ENCODE measurements at places on chromosomes 6 and 20.

GRCh38 chr6:25889877-25890853 lies 16.1 kb upstream of the SLC17A3 start:
- no peak for DNase-seq

GRCh38 chr6:150316936-150317335 lies 51.9 kb upstream of the IYD start:
- DNase-seq, result no peak

GRCh38 chr6:156174031-156174890 lies 602.9 kb upstream of the ARID1B start:
- DNase-seq, result no peak

DNA sequence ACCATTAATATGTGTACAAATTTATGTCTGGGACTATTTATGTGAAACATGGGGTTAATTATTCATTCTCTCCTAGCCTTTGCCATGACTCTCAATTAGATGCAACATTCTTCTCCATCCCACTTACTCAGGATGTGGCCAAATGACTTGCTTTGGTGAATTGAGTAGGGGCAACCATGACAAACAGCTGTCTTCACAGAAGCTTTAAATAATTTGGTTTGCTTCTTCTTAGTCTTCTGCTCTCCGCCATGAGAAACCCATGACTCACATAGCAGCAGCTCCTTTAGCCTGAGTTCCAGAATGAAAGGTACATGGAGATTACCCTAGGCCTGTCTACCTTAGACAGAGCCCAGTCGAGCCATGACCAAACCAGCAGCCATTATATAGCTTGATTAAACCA lies 74.7 kb downstream of the FRK start:
- DNase-seq, result no peak

DNA sequence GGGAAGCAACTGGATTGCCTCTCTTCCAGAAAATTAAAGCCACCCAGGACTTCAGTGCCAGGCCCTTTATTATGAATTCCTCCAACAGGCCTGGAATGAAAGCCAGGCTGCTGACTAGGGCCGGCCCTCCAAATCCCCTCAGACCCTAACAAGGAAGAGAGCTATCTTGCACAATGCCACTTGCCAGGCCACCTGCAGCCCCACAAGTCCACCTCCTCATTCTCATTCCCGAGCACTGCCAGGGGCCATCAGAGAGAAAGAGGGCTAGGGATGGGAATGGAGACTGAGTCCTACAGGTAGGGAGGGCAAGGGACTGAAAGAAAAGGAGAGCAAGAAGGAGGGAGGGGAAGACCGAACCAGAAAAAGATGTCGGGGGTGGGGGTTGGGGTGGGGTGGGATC lies 86.5 kb downstream of the MRPL14 start:
- DNase-seq, result no peak

DNA sequence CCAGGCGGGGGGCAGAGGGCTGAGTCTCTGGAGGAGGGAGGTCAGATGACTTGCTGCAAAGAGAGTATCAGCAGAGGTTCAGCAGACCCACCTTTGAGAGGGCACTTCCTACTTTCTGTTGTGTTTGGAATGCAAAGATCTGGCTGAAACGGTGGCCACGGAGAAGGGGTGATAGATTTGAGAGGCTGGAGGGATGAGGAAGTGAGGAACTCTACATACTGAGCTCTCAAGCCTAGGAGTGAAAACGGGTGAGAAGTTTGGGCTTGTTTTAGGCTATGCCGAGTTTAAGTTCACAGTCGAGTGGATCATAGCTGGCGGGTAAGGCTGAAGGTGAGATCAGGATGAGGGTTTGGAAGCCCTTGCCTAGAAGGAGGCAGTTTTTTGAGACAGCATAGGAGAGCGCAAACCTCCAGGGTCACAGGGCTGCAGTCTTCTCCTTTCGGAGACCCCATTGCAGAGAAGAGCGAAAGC lies 477 bp upstream of the ITPA start:
- no peak for DNase-seq

GRCh38 chr20:46099491-46100287 lies 9.9 kb upstream of the NCOA5 start:
- no peak for DNase-seq

DNA sequence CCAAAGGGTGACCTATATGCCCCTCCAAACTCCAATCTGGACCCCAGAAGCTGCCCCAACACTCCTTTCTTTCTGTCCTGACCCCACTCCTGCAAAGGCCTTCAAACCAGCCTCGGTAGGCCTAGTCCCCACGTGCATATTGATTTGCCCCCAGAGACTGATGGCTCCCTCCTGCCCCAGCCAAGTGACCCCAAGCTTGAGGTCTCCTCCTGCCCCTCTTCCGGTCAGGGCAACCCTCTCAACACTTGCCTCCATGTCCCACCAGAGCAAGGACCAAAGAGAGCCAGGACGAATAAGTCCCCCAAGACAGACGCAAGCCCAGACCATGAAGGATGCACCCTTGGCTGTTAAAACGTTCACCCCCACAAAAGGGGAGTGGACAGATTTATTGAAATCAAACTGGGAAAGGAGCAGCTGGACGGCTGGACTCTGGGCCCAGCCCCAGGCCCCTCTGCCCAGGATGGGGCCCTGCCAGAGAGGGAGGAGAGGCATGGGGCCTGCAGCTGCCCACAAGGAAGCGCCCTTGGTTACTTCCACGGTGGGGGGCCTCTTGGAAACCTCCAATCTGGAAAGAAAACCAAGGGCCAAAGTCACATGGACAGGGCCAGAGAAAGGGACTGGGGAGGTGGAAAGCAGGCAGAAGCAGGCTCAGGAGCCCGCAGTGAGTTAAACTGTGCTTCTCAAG lies 2.4 kb upstream of the SPEF1 start:
- DNase-seq, result no peak

DNA sequence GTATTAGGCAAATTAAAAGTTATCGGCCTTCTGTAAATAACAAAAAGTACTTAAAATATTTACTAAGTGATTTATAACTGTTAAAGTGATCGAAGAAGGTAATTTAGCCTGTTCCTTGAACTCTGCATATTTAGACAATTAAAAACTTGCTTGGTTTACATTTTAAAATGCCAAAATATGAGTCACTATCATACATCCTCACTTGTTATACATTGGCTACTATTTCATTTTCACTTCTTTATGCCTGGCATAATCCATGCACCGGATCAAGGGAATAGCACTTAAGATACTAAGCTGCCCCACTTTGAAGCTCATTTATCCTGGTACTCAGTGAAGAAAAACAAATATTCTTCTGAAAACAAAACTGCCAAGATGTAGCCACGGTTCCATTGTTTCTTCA lies 344.6 kb downstream of the UBE3D start:
- no peak for DNase-seq

GRCh38 chr6:111423960-111424846 lies 58.8 kb downstream of the REV3L start:
- no peak for DNase-seq

- no peak for DNase-seq
These were observed 63.5 kb downstream of the VTA1 start for GRCh38 chr6:142210606-142211005.

GRCh38 chr6:35025232-35026188 lies 115.6 kb downstream of the TCP11 start:
- DNase-seq, result no peak

DNA sequence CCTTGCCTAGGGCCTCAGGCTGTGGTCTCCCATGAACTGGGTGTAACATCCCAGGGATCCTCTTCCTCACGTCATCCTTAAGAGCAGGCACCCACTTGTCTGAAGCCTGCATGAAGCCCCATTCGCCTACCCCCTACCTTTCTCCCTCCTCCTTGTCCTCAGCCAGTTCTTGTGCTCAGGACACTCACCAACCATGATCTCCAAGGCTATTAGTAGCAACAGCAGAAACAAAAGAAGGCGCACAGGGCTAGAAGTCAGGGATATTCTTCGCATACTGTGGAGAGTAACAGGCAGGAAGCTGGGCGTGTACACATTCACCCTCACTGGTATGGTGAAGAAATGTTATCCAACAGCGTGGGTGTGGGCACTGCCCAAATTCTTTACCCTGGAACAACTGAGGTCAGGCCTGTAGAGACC lies 7.3 kb downstream of the RAET1E start:
- no peak for DNase-seq

GRCh38 chr6:70375882-70376281 lies 37.4 kb upstream of the FAM135A start:
- no peak for DNase-seq

DNA sequence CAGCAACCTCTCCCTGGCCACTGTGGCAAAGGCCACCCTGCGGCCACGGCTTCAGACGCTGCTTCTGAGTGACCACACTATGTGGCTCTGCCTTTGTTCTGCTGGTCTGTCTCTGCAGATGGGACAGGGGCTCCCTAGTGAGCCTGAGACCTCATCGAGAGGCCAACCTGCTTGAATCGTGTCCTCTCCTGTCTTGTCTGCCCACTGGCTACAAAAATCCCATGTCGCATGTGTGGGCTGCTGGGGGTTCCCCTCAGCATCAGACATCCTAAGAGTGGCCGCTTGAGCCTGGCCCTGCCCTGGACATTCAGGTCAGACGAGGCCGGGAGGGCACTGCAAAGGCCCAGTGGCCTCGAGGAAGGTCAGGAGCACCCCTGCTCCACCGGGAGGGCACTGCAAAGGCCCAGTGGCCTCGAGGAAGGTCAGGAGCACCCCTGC lies 222.9 kb downstream of the DLL1 start:
- peak; percentile 7 for DNase-seq

DNA sequence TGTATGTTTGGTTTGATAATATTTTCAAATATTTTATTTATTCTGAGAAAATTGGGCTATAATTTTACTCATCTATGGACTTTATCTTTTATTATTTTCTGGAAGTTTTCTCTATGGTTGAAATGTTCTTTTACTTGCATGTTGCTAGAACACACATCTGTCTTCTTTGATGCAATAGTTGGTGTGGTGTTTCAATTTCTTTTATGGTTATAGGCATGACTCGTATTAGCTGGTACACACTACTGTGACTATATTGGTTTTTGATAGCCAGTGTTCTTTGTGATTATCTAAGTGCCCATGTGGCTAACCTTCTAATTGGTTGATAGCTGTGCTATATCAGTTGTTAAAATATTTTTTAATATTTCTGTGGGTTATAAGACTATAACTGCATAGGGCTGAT lies 1343.3 kb upstream of the GJE1 start:
- DNase-seq, result no peak

DNA sequence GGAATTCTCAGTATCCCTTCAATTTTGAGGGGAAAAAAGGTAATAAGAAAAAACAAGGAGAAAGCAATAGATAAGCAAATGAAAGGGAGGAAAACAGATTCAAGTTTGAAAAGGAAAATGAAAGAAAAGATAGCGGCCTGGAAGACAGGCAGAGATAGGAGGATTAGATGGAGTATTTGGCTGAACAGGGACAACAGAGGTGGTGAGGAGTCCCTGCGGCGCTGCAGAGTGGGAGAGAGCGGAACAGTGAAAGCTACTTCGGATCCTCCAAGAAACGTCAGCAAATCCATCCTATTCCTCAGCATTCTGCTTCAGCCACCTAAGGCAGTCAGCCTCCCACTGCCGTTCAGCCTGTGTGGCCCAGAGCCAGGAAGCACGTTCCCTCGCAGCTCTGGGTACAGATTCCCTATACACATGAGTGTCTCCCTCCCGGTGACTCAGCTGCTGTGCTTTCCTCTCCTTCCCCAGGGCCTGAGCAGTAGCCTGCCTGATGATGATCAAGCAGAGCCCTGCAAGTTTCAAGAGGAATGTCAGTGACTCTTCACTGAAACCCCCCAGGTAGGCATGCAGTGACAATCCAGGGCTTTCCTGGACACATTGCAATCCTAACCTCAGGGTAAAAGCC lies 43.4 kb upstream of the CDYL start:
- no peak for DNase-seq

DNA sequence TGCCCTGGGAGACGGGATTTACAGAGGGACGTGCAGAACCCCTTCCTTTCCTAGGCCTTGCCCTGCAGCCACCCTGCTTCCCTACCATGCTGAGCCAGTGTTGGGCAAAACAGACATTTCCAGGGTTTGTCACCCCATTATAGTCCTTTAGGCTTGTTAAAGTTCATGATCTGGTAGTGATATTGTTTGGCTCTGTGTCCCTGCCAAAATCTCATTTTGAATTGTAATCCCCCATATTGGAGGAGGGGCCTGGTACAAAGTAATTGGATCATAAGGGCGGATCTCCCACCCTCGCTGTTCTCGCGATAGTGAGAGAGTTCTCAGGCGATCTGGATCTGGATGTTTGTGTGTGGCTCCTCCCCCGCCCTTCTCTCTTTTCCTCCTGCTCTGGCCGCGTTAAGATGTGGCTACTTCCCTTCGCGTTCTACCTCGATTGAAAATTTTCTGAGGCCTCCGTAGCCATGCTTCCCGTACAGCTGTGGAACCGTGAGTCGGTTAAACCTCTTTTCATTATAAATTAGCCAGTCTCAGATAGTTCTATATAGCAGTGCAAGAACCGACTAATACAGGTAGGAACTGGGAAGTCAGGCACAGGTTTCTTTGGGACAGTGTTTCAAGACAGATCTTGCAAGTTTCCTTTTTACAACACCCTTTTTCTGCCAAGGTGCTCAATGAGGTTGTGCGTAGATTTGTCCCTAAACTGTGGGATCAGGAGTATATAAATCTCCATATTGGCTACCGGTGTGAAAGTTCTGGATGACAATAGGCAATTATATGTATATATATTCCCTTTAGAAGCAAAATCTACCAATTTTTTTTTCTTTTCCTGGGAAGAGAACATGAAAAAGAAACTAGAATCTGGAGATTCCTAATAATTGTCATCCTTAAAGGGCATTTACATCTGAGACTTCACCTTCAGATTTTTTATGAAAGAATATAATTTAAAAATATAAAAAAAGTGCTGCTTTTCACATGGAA lies 152.1 kb downstream of the SAMD5 start:
- DNase-seq, result no peak

DNA sequence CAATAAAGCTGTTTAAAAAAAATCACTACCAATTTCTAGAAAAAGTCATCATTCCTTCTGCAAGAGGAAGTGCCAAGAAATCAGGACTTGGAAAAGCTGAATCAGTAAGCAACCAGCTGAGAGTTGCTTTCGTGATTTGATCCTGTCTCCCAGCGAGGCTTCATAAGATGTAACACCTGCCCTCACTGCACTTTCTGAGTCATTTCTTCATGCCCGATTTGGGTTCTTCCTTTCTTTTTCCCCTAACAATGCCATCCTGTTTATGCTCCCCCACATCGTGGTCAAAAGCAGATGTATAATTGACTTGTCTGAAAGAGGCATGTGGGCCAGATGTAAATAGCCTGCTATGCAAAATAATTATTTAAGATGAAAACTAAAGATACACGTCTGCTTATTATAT lies 52.1 kb downstream of the RIPOR2 start:
- DNase-seq, result no peak

GRCh38 chr6:144893680-144894151 lies 608.6 kb downstream of the UTRN start:
- DNase-seq, result no peak

DNA sequence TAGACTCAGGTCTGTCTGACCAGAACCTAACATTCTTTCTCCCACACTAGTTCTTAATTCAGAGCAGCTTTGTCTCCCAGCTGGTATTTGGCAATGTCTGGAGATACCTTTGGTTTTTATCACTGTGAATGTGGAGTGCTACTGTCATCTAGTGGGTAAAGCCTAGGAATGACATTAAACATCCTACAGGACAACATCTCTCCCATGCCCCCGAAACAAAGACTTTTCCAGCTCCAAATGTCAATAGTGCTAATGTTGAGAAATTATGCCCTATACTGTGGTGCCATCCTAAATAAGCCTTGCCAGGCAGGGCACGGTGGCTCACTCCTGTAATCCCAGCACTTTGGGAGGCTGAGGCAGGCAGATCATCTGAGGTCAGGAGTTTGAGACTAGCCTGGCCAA lies 4.2 kb upstream of the TTPAL start:
- no peak for DNase-seq
